ENCODE measurements at places on chromosomes 1 and 21.

GRCh38 chr1:233722212-233722979, 108.5 kb downstream of the KCNK1 start:
- no peak for DNase-seq

GRCh38 chr21:45262041-45262581, 25.6 kb downstream of the POFUT2 start:
- DNase-seq, result no peak

GRCh38 chr1:6329396-6329795, 64.2 kb downstream of the ACOT7 start:
- no peak for DNase-seq

- no peak for DNase-seq
Observed at GRCh38 chr1:70760154-70760553, 287.5 kb downstream of the PTGER3 start.

DNA sequence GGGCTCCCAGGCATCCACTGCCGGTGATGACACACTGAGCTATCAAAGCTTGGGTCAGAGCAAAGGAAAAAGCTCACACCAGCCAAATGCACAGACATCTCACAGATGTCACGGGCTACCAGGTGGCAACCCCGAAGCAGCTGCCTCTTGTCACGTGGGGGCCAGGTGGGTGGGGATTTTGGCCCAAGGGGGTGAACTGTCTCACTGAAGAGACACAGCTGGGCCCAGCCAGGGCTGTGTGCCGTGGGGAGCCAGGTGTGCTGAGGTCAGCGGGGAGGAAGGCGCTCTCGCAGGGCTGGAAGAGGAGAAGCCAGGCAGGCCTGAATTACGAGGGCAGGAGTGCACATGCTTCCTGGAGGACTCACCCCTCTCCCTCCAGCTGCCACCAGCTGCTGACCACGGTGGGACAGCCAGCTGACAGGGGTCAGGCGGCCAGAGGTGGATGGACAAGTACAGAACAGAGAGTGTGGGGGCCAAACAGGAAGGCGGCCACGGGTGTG, 32.4 kb downstream of the KCNN3 start:
- DNase-seq, result no peak

Measured in progenitor cell of endocrine pancreas (in vitro differentiated cells).